ENCODE measurements at places on chromosomes 3 and 15.
A peak's percentile ranks its signal among the peaks of the same experiment; 100 is the strongest.

- DNase-seq, result no peak
Observed at GRCh38 chr15:94052711-94053110, 178.7 kb upstream of the MCTP2 start.

DNA sequence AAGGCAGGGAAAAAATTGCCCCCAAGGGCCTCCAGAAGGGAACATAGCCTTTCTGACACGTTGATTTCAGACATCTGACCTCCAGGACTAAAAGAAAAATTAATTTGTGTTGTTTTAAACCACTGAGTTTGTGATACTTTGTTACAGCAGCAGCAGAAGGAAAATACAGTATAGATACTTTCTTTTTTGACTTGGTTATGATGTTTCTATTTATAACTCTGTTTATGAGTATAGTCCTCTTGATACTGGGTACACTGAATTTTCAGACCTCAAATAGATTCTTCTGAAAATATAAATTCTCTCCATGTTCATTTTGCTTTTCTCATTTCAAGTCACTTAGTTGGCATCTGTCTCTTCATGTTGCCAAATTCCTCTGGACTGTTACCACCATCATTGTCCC lies 44.4 kb upstream of the ST3GAL6 start:
- DNase-seq, result no peak

- DNase-seq, result no peak
Observed at GRCh38 chr3:147298511-147298982, 107.8 kb downstream of the ZIC4 start.

- no peak for DNase-seq
Observed at GRCh38 chr15:72306211-72306785, 13.7 kb downstream of the CELF6 start.

- DNase-seq, result no peak
Observed at GRCh38 chr3:57060089-57060821, at the start of gene SPATA12. Gene SPATA12 (plus strand): TSS chr3:57060664. CDS start chr3:57073695, 13,031 bp downstream.

GRCh38 chr15:64755427-64755940 lies 19.9 kb downstream of the RBPMS2 start:
- no peak for DNase-seq

- DNase-seq, result no peak
Observed at GRCh38 chr15:70932397-70932796, 39.8 kb downstream of the LRRC49 start.

- DNase-seq, result peak; percentile 44
Observed at GRCh38 chr15:38354315-38354929, 99.5 kb upstream of the FAM98B start.

DNA sequence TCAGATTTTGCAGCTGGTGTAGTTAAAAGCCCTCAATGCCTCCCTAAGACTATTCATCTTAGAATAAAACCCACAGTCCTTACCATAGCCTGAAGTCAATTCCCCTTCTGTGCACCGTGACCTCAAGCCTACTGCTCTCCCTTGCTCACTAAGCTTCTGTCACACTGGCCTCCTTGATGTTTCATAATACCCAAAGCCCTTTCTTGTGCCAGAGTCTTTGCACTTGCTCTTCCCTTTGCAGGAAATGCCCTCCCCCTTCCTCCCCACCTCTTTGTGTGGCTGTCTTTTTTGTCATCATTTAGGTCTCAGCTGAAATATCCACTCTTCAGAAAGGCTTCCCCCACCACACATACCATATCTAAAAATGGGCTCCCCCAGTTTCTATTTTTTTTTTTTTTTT lies 4.2 kb upstream of the PLEKHO2 start:
- DNase-seq, result no peak

DNA sequence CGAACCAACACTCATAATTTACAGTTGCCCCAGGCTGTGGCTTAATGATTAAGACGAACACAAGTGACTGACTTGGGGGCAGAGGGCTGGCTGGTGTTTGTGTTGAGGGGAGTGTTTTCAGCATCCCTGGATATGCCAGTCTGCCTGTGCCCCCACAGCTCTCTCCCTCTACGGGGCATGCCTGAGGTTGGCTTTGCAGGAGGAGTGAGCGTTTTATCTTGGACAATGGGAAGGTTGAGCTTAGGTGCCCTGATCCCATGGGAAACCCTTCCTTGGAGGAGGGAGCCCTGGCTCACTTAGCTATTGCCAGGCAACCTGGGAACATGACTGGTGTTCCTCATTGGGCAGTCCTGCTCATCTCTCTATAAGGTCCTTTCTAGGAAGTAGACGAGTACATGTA lies 17.6 kb downstream of the FAM107A start:
- DNase-seq, result no peak

DNA sequence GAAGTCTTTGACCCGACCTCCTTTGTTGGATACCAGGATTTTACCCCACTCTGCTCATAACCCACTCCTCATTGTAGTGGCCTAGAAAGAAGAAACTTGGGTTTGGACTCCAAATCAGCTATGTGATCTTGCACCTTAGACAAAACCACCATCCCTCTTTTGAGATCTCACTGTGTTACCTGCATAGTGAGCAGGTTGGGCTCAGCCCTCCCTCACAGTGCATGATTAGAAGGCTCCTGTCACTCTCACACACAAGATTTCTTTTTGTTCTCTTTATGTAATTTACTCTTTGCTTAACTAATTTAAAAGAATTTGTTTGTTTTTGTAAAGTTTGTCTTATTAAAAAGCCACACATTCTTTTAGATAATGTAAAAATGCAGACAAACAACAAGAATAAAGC lies 587.8 kb downstream of the MECOM start:
- DNase-seq, result no peak

GRCh38 chr3:161414907-161415306 lies 43.6 kb upstream of the SPTSSB start:
- DNase-seq, result no peak

- DNase-seq, result no peak
Observed at GRCh38 chr3:46416811-46417510, 9.9 kb downstream of the CCRL2 start.

GRCh38 chr15:56045068-56045748 lies 51.8 kb upstream of the NEDD4 start:
- no peak for DNase-seq

GRCh38 chr3:15899388-15899787 lies 101.6 kb upstream of the ANKRD28 start:
- no peak for DNase-seq

DNA sequence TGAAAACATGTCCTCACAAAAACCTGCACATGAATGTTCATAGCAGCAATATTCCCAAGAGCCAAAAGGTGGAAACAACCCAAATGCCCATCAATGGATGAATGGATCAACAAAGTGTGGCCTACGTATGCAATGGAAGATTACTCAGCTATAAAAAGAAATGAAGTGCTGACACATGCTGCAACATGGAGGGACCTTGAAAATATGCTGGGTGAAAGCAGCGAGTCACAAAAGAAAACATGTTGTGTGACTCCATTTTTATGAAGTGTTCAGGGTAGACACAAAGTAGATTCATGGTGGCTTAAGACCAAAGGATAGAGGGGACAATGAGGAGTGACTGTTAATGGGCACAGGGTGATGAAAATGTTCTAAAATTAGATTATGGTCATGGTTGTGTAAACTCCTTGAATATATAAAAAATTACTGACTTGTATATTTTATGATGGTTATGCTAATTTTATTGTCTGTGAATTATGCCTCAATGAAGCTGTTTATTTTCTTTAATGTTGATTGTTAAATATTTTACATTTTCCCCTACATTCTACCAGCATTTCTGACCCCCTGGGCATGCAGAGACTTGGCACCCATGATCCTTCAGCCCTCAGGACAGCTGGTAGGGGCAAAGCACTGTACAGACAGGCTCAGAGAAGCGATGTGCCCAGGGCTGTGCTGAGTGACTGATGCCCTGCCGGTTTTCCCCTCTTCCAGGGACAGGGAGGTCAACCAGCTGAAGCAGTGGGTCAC lies 37.8 kb downstream of the CFAP100 start:
- no peak for DNase-seq

DNA sequence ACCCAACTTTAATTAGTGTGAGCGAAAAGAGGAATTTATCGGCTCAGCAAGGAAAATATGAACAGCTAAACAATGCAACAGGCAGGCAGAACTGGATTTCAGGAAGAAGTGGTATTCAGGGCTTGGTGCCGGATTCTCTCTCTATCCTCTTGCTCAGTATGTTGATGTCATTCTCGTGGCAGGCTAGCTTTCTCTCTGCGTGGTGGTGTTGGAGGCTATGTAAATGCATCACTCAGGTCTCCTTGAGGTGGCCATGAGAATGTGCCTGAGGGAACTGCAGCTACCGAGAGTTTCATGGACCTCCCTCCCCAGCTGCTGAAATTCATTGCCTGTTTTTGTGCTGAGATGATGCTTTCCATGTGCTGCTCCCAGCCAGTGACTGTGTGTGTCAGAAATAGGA lies 18.3 kb upstream of the SYN2 start:
- no peak for DNase-seq

GRCh38 chr15:83132861-83133523 lies 25.5 kb downstream of the TM6SF1 start:
- DNase-seq, result no peak

DNA sequence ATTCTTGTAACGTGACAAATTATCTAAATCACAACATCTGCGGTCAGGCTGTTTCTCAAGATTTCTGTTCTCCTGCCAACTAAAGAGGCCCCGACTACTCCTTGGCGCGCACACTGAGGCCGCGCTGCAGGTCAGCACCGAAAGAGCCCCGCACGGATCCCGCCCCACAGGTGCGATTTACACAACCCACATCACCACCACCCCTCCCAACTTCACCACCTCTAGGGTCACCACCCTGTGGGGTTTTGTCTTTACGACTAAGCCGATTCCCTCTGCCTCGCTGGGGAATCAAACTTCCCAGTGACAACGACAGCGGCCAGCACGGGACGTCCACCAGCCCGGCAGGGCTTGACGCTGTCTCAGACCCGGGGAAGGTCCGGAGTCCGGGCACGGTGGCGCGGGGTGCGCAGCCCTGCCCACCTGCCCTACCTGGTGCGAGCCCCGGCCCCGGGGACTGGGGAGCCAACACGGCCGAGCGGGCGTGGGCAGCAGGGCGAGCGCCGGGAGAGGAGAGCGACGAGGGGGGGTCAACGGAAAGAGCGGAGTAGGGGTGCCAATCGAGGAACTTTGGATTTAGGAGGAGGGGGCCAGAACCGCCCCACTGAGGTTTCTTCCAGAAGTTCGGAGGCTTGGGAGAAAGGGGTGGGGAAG lies 764 bp downstream of the UACA start:
- no peak for DNase-seq

GRCh38 chr15:33424025-33424424 lies 113.3 kb downstream of the RYR3 start:
- DNase-seq, result no peak

- no peak for DNase-seq
Observed at GRCh38 chr3:45215466-45215865, 10.6 kb downstream of the TMEM158 start.

DNA sequence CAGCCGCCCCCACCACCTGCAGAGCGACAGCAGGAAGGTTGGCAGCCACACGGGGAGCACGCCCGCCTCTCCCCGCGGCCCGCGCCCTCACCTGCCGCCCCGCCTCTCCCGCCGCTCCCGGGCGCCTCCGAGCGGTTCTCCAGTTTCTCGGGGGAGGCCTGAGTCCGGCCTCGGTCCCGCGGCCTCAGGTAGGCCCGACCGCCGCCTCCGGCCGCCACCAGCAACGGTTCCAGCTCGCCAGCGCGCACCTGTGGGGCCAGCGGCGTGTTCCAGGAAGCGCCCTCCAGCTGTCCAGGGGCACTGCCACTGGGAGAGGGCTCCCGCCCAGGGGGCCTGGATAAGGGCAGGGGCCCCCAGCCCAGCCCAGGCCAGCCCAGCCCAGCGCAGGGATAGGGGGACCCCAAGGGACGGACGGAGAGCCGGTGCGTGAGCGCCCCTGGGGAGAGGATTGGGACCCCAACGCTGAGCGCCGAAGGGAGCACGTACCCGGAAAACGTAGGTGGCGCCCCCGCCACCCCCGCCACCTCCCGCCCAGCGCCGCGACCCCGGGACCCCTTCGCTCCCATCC lies 2.2 kb downstream of the LTK start:
- DNase-seq, result no peak

DNA sequence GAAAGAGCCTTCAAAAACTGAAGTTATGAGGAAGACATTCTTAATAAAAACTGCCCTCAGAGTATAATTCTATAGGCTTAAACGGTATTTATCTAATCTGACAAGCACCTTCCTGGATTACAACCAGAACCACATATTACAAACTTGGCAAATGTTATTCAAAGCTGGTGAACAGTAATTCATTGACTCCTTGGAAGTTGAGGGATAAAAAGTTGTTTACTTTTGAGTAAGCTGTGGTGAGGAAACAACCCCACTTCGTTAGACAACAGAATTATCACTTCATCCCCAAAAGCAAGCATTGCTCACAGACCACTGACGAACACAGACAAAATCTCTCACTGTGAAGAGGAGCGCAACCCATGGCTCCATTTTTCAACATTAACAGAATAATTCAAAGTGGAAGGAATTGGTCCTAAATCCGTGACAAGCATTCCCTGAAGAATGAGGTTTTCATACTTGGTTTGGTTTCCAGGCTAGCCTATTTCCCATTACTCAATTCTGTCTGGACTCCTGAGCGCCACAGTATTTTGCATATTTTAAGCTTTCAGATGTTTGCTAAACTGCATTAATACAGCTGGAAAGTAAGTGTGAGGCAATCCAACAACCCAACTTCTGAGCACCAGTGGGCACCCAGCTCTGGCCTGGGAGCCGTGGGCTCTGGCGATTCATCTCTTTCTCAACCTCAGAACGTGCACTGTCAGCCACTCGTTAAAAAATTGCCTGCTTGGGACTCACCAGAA lies 32.7 kb downstream of the LRIG1 start:
- DNase-seq, result no peak

DNA sequence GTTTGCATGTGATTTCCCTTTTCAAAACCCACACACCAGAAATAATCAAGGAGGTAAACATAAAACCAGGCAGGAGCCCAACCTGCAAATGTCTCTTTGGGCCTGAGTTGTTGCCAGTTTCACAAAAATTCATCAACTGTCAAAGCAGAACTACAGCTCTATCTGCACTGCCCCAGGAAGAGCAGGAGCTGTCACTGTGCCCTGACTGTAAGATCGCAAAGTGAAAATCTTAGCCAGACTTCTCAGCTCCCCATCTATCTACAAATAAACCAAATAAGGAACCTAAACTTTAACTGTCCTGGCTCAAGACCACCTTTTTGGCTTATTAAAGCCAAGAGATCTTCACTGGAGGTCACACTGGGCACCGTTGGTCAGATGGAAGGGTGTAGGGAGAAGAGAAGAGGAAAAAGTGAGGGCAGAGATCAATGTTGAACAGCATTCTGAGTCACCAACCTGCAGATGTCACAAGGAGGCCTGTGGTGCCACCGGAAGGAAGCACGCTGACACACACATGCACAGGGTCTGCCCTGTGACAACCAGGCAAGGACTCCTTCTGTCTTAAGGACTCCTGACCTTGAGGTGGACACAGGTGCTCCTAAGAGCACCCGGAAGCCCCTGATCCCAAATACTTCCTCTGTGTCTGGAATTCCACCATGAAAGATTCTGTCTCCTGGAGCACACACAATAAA lies 58.7 kb downstream of the RPN1 start:
- DNase-seq, result no peak

- DNase-seq, result no peak
Observed at GRCh38 chr3:23624305-23624704, 181.4 kb upstream of the UBE2E1 start.

- DNase-seq, result no peak
Observed at GRCh38 chr3:158384019-158384418, 187.0 kb upstream of the MLF1 start.

Measured in stimulated activated CD4-positive, alpha-beta T cell treated with anti-CD3 and anti-CD28 coated beads, Interleukin-12 subunit alpha, Interleukin-12 subunit beta, amount 100 ng/mL, for 24 hours (primary cell).